Astrocyte (in vitro differentiated cells and primary cell): ENCODE measurements at places on chromosomes 5 and 9.

DNA sequence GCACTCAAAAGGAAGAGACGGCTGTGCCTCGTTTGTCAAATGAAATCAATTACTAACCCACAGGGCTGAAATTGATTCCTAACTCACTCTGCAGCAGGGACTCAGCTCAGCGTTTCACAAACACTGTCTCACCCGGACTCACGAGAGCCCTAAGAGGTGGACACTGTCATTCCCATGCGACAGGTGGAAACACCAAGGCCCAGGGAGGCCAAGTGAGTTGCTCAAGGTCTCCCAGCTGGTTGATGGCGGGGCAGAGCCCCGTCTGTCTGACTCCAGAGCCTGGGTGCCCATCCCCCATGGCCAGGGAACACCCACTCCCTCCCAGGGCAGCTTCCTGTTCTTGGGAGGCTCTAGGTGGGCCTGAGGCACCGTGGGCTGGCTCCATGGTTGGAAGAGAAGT, 1.3 kb upstream of the PLPP7 start:
- no peak for DNase-seq

- peak; percentile 61 for DNase-seq
Measured at GRCh38 chr5:7412409-7412808, 16.5 kb downstream of the ADCY2 start.

DNA sequence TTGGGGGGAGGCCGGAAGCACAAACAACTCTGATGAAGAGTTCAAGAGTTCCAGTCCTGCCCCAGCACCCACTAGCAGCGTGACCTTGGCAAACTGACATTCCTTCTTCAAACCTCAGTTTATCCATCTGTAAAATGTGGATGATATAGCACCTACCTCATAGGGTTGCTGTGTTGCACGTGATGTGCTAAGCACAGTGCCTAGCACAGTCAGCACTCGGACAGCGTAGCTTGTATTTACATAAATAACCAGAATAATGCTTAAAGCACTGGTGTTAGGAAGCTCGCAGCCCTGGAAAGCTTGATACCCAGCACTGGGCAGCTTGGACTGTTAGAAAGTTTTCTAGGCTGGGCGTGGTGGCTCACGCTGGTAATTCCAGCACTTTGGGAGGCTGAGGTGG, 5.1 kb downstream of the PKN3 start:
- DNase-seq: no peak

DNA sequence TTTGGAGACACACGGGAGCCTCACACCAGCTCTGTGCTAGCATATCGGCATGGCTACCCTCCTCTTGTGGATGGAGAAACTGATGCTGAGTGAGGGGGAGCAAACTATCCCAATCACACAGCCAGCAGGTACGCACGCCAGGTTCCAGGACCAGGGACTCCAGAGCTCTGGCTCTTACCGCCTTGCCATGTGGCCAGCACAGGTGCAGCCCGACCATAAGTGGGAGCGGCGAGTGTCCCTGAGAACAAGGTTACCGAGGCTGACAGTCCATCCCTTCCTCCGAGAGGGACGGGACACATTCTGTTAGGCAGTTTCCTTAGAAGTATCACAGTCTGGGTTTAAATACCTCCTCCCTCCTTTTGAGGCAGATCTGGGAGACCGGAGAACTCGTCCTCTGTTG, 86.0 kb downstream of the PAX5 start:
- no peak for DNase-seq

DNA sequence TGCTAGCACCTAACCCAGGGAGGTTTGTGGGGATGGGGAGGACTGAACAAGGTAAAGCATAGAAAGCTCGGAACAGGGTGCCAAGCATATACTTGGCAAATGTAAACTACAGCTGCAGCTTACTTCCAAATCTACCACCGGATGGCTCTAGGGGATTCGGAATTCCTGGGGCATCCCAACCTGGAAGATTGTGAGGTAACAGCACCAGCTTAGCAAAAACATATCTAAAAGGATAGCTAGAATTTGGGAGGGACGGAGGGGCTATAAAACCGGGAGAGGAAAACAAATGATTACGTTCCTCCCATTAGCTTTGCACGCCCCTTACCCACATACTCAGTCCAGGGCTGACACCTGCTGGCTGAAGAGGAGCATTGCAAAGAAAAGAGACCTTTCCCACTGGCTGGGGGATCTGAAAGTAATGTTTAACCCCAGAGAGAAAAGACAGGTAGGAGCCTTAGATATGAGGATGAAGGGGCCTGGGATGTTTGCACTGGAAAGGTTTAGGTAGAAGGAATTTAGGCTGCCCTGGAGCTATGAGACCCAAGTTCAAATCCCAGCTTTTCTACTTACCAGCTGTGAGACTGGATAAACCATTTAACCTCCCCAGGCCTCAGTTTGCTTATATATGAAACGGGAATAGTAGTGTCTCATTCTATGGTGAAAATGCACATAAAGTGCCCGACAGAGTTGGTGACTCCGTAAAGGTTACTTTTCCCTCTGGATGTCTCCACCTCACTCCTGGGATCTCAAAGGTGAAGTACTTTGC, 73.6 kb downstream of the FAM114A2 start:
- DNase-seq: no peak

- DNase-seq: peak; percentile 75
Measured at GRCh38 chr9:14021871-14022525, 291.9 kb downstream of the NFIB start.

GRCh38 chr5:154858972-154859871, 795 bp downstream of the CNOT8 start:
- no peak for DNase-seq

DNA sequence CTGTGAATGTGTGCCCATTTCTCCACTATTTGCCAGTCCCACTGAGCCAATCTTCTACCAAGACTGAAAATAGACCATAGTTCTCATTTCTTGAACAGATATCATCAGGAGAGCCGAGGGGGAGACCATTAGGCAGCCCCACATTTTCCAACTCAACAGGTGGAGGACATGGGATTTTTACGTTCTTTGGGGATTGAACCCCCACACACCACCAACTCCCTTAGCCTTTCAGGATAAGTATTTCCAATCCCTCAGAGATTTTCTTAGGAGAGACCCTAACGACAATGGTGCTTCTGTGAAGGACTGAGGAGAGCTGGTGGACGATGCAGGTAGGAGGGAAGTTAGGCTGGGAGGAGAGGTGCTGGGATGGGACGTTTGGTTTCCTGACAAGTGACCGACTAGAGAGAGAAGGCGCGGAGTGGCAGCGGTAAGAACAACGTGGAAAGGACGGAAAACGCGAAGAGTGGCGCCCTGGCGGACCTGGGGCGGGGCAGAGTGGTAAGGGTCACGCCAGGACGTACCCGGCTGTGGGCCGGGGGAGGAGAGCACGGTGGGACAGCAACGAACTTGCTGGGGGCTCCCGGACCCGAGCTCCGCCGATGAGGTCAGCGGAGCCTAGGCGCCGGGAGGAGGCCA, 681 bp upstream of the CHSY3 start:
- no peak for DNase-seq

DNA sequence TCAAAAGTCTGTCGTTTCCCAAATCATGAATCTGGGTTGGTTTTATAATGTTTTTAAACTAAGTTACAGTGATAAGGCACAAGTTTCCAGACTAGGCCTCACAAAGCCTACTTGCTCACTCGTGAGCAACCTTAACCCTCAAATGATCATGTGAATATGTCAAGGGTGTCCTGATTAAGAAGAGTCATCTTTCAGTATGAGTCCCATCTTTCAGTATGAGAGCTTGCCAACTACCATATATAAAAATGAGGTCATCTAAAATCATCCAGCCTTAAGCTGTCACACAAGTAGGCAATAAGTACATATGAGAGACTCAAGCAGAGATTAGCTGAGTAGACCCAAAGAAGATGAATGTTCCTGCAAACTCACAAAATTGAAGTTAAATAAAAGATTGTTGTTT, 668.4 kb upstream of the FAM174A start:
- DNase-seq: no peak

DNA sequence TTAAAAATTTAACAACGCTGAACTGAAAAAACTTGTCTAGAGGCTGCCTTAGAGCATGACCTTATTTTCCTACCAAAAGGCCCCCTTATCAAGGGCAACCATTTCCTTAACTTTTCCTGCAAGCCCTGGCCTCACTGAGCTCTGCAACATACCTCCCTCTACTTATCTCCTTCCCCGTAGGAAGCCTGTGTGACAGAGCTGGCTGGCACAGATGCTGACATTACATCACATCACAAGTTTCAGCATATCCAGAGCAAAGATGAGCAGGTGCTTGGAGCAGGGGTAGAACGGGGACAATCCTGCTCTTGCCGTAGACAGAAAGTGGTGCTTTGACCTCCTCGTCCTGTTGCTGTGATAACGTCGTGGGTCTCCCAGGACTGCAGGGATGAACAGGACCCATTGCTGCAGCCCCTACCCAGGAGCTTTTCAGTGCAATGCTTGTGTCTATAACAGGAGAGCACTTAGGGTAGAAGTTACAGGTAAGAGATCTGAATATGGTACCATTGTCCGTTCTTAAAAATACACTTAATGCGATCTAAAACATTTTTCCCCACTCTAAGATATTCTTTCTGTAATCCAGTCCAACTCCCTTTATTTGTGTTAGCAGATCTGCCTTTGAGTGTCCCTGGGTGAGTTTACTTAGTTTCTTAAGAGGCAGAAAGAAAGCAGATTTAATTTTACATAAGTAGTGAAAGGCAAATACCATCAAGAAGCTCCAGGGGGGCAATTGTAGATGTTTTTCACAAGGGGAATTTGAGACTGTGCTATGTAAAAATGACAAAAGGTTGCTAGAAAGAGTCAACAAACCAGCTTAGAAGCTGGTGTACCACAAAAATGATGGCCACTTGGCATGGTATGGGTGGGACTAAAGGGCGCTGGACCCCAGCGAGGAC, 101.9 kb upstream of the EFNA5 start:
- DNase-seq: no peak

DNA sequence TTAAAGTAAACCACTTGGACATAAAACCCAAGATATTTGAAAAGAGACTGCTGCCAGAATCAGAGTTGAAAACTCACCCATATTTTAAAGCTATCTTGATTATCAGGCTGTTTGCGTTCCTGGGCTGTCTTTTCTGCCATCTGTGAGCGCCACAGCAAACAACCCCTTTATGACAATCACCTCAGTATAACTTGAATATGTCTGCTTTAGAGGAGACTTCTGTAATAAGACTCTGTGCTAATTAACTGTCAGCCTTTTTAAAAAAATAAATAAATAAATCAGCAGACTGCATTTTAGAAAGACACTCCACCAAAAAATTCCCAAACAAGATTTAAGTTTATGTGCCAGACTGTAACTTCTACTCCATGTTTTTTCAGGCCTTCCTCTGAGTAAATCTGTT, 375.7 kb upstream of the CCNH start:
- DNase-seq: no peak

DNA sequence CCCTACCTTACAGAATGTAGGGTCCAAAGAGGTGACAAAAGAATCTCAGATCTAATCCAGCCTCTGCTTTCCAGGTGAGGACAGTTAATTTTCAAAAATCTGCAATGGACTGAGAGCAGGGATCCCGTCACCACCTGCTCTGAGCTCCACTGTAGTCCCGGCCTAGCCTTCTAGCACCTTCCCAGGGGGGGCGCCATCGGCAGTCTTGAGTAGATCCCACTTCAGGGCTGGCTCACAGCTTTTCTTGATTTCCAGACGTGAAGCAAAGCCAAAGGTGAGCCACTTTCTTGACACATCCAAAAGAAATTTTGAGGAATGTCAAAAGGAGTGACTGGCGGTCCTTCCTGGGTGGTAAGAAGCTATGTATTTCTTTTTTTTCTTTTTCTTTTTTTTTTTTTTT, 114.1 kb downstream of the SYK start:
- DNase-seq: no peak

GRCh38 chr5:68898951-68899471, 194.8 kb upstream of the SLC30A5 start:
- peak; percentile 77 for DNase-seq

GRCh38 chr9:106482733-106483132, 380.2 kb upstream of the ZNF462 start:
- DNase-seq: peak; percentile 5

DNA sequence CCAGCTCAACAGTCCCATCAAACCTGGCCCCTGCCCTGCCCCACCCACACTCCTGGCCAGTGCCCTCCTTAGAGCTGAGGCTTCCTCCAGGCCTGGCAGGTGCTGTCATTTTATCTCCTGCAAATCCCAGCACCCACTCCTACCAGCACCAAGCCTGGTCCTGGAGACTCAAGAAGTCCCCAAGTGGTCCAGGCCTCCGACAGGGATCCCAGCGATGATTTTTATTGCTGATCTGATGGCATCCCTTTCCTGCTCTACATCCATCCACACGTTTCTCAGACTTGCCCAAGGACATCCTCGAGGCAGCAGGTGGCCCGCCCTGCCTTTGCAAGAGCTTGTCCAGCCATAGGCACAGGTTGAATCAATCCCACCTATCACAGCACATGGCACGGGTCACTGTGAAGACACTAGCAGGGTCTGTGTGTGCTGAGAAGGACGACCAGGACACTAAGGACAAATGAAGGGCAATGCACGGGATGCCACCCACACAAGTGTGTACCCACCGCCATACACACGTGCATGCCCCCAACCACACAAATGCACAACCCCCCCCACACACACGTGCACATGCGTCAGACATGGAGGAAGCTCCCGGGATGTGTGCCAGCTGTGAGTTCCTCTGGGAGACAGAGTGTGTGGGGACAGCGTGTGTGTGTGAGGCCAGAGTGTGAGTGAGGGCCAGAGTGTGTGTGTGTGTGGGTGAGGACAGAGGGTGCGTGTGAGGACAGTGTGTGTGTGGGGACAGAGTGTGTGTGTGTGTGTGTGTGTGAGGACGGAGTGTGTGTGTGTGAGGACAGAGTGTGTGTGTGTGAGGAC, 62.4 kb upstream of the UBAC1 start:
- peak; percentile 32 for DNase-seq

- no peak for DNase-seq
Measured at GRCh38 chr5:107653685-107654084, 17.1 kb downstream of the EFNA5 start.

DNA sequence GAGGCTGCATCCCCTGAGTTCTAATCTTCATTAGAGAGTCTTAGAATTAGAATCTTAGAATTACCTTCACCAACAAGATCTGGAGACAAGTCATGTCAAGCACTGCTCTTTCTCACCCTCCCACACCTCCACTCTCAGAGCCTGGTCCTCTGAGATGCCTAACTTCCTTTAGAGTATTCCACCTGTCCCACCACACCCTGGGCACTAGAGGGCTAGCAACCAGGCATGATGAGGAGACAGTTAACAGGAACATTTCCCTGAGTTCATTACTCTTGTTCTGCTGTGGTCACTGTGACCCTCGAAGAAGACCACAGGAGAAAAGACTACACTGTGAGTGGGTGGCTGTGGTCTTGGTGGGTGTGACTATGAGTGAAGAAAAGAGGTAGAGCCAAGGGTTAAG, 25.2 kb upstream of the MAP1B start:
- DNase-seq: no peak

GRCh38 chr5:124901081-124901480, 154.6 kb upstream of the ZNF608 start:
- peak; percentile 67 for DNase-seq

DNA sequence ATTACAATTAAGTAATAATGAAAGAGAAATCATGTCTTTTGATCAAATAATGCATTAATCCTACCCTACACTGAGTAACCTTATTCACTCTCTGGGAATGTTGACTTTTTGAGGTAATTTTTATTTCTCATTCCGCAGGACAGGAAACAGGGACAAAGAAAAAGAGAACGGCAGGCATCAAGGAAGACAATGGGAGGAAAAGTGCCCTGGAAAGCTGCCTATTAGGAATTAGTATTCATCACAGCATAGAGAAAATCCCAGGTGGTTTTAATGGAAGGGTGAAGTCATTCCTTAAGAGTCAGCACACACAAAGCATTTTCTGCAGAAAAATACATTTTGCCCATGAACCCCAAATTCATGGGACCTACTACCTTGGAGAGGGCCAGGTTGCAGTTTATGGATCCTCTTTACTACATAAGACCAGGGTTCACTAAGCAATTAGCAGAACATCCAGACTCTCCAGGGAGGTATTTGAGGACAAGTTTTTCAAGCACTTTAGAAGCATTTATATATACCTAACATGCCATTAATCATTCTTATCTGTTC, 9.4 kb downstream of the FSTL4 start:
- DNase-seq: no peak
